Thyroid gland (tissue), 4 donors: ENCODE measurements at places on chromosomes 1 and 21. TPM values are rescaled to one million over a fixed set of nuclear protein-coding genes. Genes with fewer than 3 reads are reported as not detected.

Gene RHOC
- total RNA-seq = 180 TPM

Gene HUNK
- total RNA-seq = 0.27 TPM

Gene SH2D2A
- total RNA-seq = 2.5 TPM

Gene REN
- not detected for total RNA-seq

Gene CCDC30
- 56.7 TPM for total RNA-seq

Gene DMBX1
- not detected for total RNA-seq

- H3K4me3 ChIP-seq = no peak overlapping the region
- H3K27me3 ChIP-seq = no peaks in the 10 kb centered on the region
- no peaks in the 10 kb centered on the region for H3K36me3 ChIP-seq
- H3K4me1 ChIP-seq = peaks cover 5% of the 10 kb centered on the region
- no peak for DNase-seq
Measured at GRCh38 chr1:60908159-60908558, 174.2 kb upstream of the NFIA start.

- DNase-seq = no peak
- no peaks in the 10 kb centered on the region for H3K36me3 ChIP-seq
- H3K4me3 ChIP-seq = no peak overlapping the region
- no peaks in the 10 kb centered on the region for H3K27me3 ChIP-seq
Measured at GRCh38 chr21:33968080-33968994, 52.7 kb upstream of the ATP5PO start.
